ENCODE measurements at places on chromosomes 2 and 18.

GRCh38 chr2:30741576-30741975 is 65.7 kb downstream of the CAPN13 start:
- no peak for DNase-seq

DNA sequence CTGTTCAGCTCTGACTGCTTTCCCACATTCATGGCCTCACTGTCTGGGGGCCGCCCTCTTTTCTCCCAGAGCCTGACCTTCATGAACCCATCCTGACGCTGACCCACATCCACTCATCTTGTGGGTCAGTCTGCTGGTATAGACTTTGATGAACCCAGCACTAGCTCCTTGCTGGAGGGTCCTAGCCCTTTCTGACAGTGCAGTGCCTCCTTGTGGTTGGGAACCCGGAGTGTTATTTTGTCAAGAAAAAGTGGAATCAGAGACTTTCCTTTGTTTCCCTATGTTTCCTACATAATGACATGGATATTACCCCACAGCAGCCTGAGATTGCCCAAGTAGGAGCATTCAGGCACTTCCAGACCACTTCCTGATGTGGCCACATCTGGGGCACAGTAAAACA is 19.3 kb upstream of the OSR1 start:
- DNase-seq, result no peak

DNA sequence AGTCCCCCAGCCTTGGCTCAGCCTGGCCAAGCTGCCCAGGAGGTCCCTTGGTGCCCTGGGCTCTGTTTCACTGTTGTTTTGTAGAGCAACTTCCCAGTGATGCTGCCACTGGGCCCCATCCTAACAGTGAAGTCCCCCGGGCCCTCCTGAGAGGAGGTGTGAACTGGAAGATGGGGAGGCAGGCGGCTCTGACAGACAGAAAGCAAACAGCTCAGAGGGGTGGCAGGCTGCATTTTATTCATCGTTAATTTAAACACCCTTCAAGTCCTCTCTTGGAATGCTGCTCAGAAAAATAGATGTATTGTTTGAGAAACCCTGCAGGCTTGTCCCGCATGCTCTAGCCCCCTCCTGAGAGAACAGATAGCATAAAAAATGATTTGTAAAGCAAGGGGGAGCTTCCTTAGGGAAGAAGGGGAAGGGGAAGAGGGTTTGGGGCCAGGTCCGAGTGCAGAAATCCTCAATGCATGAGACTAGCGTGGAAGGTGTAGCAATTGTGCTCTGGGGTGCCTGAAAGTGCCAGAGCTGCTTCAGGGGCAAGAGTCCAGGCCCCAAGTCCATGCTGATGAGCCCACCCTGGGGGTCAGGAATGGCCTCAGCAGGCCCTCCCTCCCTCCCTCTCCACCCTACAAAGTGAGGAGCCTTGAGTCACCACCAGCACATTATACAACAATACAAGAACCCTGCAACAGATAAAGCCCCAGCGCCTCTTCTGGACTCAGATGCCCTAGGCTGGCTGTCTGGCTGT is 113.6 kb downstream of the MSH2 start:
- DNase-seq, result no peak

DNA sequence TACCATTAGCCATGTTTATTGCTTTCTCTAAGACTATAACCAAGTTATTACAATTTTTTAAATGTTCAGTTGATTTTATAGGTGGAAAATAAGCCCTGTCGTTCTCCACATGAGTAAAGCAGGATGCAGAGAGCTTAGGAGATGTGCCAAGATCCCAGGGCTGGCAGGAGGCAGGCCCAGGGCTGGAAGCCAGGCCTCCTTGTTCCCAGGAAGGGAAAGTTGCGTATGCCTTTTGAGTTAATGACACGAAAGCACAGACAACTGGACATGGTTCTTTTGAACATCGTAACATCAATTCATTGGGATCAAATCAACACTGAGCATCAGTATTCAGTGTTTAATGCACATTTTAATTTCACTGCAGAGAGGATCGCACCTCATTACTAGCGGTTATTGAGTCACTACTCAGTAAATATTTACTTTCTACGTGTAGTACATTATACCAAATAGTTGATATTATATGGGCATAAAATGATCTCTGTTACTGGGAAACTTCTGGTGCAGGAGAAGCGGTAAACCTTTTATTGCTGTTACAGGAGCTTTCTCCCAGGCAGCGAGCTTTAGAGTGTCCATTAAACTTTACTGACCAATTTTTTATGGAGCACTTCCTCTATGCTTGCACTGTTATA is 60.0 kb downstream of the RNF144A start:
- DNase-seq, result no peak

GRCh38 chr18:49460976-49461601 is 644 bp upstream of the DYM start:
- no peak for DNase-seq

DNA sequence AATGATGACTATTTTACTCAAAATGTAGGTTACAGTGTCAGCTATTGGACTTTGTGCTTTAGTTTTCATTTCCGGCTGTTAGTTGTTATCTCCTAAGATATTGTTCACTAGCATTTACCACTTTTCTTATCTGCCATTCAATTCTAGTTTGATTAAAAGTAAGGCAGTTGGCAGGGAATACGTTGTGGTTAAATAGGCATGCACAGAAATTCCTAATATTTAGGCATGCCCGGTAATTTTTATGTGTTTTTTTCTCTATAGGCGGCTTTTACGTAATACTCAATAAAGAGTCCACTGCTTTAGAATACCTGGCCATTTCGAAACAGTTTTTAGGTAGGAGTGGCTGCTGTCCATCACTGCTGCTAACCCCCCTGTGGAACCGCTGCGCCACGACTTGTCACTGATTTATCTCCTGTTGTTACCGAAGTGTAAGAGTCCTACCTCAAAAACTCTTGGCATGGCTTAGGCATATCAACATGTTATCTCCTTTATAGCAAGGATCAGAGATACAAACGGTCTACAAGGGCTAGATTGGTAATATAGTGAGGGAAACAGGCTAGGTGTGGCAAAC is 39.5 kb downstream of the BABAM2 start:
- DNase-seq, result no peak

GRCh38 chr2:45311559-45311958 is 299.5 kb downstream of the SRBD1 start:
- no peak for DNase-seq

- DNase-seq, result no peak
These were observed 39.0 kb downstream of the TBC1D8 start for GRCh38 chr2:101111917-101112771.

- no peak for DNase-seq
These were observed 73.9 kb downstream of the PIAS2 start for GRCh38 chr18:46843372-46843771.

DNA sequence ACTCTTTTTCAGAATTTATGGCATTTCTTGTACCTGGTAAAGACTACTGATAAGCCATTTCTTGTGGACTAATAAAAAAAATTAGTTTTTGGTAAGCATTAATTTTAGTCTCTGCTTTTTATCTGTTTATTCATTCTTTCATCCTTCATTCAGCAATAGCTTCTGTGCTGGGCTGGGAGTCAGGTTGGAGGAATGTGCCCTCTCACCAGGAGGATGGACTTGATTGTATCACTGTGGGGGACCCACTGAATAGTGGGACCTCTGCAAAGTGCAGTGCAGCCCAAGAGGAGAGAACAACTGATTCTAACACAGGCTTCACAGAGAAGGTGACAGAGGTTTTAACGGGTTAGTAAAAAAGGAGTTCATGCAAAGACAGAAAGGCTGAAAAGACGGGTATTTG is 39.1 kb downstream of the CDC42EP3 start:
- no peak for DNase-seq

DNA sequence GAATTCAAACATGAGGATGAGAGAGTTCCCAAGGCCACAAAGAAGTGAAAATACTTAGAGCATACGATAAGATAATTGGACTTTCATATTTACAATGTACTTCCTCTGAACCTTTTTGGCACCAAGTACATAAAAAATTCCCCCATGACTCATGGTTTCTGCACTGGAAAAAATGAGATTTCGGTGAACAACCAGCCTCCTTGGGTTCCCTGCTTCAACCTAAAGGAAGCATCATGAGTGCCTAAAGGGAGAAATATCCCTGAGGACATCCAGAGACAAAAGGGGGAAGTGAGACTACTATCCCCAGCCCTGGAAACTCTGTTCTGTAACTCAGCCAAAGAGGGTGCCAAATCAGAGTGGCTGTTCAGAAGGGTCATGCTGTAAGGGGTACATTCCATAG is 562.7 kb upstream of the SLC39A10 start:
- no peak for DNase-seq

- no peak for DNase-seq
These were observed 545.4 kb downstream of the CCDC85A start for GRCh38 chr2:56729212-56729611.

- DNase-seq, result no peak
These were observed 840 bp upstream of the PSD4 start for GRCh38 chr2:113172721-113173541.

GRCh38 chr2:120759543-120760331 is 24.1 kb downstream of the GLI2 start:
- no peak for DNase-seq

- DNase-seq, result no peak
These were observed 73.1 kb upstream of the TPO start for GRCh38 chr2:1340141-1340512.

DNA sequence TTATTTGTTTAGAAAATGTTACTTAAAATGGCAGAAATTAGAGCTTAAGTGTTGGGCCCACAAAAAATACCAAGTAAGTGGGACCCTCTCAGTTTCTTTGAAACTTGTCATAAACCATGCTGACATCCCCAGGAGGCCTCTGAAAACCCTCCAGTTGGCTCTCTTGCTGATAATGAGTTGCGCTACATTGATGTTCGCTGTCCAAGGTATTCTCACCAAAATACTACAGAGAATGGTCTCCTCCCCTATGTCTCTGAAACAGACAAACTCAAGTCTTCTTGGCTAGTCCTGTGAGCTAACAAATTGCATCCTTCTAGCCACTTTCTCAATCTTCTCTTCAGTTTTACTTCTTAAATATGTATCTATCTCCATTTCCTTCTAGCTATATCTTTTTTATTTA is 669.4 kb downstream of the IRS1 start:
- DNase-seq, result no peak

GRCh38 chr2:177529166-177529565 is 136.6 kb downstream of the AGPS start:
- no peak for DNase-seq

DNA sequence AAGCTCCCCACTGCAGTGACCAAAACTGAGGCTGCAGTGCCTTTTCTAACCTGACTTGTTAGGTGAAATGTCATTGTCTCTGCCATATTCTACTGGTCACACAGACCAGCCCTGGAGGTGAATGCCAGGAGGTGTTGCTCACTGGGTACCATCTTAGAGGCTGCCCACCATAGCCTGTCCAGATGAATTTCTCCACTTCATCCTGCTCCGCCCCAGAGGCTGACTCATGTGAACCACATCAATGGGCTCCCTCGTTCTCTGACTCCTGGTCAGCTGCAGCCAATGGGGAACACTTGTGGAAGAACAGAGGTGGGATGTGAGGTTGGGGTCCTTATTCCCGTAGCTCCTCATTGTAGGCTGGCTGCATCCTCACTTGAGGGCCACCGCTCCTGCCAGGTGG is 3.4 kb upstream of the NARS1 start:
- no peak for DNase-seq

- no peak for DNase-seq
These were observed 40.7 kb downstream of the INO80D start for GRCh38 chr2:206045251-206045650.

DNA sequence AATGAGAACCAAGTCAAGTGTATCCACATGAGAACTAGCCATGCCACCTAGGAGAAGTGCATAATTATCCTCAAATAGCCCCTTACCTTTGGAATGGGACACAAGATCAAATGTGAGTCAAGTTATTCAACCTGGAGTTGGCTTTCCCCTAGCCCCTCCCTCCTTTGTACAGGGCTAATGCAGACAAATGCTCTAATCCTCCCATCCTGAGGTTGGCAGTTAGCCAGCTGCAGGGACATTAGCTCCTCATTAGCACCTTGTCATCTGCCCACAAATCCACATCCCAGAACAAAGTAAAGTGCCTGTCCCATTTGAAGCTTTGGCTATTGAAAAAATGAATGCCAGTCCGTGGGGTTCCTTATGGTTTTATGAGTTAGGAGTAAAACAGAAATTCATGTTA is 294.1 kb upstream of the FANCL start:
- DNase-seq, result no peak

DNA sequence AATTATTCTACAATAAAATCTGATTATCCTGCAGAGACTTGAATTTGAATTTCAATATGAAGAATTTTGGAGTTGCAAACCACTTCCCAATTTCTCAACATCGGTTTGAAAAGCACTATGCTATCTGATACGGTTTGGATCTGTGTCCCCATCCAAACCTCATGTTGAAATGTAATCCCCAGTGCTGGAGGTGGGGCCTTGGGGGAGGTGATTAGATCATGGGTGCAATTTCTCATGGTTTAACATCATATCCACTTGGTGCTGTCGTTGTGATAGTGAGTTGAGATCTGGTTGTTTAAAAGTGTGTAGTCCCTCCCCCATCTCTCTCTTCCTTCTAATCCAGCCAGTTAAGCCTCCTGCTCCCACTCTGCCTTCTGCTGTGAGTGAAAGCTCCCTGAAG is 205.7 kb downstream of the NBAS start:
- no peak for DNase-seq

DNA sequence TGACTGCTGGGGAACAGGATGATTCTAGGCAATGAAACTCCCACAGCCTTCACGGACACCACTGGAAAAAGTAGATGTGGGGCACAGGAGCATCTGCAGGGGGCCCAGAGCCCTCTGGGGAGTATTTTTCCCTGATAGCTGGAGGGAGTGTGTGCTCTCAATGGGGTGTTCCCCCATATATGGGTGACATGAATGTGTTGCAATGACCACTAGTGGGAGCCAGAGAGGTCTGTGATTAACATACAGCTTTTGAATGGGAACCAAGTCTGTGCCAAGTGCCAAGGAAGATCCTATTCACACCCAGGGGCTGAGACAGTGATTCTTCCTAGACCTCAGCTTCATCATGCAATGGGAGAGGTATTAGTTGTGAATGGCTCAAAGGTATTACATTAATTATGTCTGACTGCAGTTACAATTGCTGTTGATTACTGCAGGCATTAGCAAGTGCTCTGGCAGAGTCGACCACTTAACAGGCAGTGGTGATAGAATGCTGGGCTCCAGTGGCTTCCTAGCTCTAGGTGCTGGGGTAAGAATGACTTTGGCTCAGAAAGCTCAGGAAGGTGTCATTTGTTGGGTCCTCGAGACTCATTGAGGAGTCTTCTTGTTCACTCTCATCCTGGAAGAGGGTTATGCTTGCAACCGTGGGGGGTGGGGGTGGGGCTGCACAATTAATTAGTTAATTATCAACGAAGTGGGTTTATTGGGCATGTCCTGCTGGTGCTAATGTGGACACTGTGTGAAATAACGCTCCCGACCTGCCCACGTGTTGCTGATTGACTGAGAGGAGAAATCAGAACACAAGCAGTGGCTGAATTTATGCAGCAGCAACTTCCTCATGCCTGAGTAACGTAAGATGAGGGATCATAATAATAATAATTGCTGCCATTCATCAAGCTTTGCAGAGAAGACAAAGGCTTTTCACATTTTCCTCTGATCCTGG is 194.1 kb downstream of the CLIP4 start:
- DNase-seq, result no peak

- no peak for DNase-seq
These were observed 183.5 kb downstream of the HNMT start for GRCh38 chr2:138147796-138148195.

- no peak for DNase-seq
These were observed 36.7 kb downstream of the NCK2 start for GRCh38 chr2:105781274-105781978.

- DNase-seq, result no peak
These were observed 8.2 kb upstream of the CCDC195 start for GRCh38 chr2:224724331-224724730.
